Stimulated activated CD8-positive, alpha-beta memory T cell treated with anti-CD3 and anti-CD28 coated beads, Interleukin-4, amount 100 ng/mL, for 24 hours (primary cell): ENCODE measurements at places on chromosomes 16 and 17.

GRCh38 chr17:38534498-38534885 is 71.3 kb downstream of the SRCIN1 start:
- no peak for DNase-seq

- DNase-seq = no peak
Measured at GRCh38 chr16:82129881-82130280, 40.1 kb downstream of the MPHOSPH6 start.

DNA sequence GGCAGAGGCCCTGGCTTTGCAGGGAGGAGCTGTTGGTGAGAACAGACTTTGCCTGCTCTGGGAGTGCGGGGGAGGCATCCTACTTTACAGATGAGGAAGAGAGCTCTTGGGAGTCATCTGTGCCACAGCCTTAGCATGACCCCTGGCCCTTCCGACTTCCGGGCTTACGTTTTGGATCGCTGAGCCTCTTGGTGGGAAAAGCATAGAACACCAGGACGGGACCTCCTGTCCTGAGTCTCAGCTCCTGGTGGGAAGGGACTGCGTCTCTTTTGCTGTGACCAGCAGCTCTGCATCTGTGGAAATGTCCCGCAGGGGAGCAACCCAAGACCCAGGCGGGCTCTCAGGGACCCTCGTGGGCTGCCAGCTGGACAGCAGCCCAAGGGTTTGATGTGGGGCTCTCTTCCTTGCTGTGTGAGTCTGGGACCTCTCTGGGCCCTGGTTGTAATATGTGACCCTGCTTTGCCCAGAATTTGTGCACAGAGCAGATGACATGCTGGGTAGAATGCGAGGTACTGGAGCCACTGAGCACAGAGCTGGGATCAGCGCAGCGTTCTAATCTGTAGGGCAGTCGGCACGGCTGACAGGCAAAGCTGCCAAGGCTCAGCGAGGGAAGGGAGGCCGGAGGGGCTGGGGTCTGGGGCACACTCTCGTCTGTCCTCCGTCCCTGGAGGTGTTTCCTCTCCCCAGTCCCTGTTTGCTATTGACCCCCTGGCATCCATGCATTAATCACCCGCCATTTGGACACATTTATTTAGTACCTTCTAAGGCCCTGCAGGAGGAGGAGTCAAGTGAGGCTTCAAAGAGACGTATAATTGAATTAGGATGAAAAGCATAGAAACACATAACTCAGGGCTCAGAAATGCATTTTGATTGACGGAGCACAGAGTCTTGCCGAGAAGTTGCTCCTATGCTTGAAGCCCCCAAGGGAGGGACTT is 64.0 kb downstream of the NT5M start:
- DNase-seq = no peak

DNA sequence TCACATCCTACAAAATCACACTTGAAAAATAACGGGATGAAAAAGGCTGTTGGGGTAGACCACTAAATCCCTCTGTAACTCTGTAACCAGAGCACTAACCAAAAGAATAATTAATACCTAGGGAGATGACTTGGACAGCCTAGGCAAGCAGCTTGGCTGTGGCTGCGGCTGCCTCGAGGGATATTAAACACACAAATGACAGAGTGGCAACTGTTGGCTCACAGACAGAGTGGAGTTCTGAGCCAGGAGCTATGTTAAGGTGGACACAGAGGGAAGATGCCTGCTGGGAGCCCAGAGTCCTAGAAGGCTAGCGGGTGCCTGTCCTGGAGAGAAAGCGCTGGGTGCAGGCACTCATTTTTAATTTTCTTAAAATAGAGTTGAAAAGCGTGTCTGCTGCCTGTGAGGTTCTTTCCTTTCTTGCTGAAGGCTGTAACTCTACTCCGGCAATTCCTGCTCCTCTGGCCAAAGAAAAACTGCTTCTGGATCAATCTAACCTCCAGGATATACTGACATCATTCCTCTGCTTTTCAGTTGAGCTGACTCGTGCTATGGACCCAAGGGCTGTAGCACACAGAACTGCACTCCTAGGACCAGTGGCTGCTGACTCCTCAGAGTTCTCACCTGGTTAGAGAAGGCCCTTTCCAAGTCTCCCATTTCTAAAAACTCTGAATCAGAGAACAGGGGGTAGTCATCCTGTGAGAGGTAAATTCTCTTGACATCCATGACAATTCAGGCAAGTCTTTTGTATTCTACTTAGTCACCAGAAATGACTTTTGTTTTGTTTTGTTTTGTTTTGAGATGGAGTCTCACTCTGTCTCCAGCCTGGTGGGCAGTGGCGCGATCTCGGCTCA is 147.9 kb downstream of the STX8 start:
- DNase-seq = no peak

- DNase-seq = no peak
Measured at GRCh38 chr17:1060991-1061390, 64.1 kb downstream of the TIMM22 start.

GRCh38 chr17:74521701-74522201 is 9.5 kb downstream of the CD300LB start:
- no peak for DNase-seq

DNA sequence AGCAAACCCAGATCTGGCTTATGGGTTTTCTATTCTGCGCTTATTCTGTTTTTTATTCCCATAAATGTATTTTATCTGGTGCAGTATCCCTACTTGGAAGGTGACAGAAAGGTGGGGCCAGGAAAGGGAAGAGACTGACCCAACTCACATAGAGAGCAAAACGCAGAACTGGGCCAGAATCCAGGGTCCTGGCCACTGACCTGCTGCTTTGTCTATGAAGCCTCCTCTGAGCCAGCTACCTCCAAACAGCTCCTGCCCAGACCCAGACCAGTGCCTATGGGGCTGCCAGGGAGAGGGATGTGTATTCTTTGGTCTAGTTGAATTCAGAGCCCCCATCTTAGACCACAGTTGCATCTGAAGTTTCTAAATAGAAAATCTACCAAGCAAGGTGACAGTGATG is 36.4 kb upstream of the CES5A start:
- DNase-seq = no peak

DNA sequence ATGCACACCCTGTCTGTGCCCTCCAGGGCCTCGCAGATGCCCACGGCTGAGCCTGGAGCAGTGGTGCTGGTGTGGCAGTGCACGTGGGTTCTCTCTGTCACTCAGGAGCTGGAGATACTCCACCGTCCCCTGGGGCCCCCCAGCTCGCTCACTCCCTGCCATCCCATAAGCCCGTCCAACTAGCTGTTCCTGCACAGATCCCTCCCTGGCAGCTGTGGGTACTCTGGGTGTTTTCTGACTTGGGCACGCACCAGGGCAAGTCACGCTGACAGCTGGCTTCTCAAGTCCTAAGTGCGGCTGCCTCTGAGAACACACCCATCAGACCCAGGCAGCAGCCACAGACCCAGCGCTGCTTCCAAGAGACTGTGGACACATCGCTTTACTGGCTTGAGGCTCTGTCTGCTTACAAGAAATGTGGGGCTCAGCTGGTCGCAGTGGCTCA is 25.4 kb upstream of the ITGB4 start:
- no peak for DNase-seq

DNA sequence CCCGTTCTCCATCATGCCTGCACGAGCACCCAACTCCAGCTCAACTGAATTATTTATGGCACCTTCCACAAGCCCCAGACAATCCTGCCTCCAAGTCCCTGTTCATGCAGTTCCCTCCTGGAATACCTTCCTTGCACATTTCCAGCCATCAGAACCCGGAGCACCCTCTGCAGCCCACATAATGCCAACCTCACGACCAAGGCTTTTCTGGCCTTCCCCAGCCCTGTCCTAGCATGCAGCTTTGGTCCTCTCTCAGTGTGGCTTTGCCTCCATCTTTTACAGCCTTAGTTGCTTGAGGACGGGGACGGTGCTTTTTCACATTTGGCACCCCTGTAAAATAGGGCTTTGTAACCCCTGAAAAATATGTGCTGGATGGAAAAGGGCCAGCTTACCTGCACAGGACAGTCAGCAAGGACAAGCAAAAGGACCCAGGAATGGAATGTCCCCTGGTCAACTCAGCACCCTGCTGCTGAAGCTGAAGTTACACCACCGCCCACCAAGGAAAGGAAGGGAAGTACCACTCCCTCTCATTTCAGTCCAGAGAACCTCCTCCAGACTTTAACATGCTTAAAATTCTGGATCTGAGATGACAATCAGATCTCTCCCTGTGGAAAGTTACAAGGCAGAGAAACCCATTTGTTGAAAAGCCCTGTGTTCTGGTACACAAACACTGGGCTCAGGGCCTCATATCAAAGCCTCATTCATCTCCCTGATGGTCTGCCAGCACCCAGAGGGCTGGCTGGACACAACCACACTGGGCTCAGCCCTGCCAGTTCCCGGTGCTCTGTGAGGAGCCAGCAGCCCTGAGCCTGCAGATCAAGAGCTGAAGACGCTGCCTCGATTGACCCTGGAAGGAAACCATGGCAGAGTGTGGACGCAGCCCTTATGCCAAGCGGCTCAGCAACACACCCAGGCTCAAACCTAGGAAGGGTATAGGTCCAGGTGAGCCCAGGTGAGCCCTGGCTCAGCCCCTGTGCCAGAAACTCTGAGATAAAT is 2.9 kb downstream of the SLC39A11 start:
- no peak for DNase-seq

GRCh38 chr17:59683283-59683682 is 23.9 kb downstream of the PTRH2 start:
- DNase-seq = no peak

- no peak for DNase-seq
Measured at GRCh38 chr17:31841850-31842194, 17.2 kb downstream of the COPRS start.

DNA sequence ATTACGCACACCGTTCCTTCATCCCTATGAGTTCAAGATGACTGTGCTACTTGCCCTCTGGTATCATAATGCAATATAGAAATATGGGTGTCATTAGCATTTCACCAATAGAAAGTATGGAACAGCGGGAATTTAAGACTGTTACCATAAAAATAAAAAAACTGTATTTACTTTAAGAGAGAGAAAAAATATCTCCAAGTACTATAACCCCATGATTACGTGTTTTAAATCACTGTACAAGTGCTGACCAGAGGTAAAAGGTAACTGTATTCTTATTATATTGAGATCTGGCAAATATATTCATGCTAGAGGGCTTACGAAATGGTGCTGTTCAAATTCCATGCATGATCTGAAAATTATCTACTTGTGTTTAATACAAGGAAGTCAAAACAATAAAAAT is 5.2 kb downstream of the SDR42E1 start:
- DNase-seq = no peak

DNA sequence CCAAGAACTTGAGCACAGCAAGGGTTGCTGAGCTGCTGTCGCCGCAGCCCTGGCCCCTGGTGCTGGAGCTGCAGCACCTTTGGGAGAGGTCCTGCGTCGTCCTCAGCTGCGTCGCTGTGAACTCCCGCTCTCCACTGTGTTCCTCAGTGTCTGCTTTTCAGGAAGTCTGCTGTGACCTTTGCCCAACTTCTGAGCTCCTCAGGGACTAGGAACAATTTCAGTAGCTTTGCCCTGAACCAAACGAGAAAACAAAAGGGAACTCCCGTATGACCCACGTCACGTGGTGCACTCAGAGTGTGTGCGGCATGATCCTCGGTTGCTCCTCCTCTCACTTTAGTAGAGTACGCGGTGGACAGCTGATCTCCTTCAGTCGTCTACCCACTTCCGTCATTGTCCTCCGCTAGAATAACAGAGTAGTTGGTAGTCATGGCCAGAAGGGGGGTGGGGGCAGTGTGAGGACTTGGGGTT is 44.2 kb downstream of the WDR45B start:
- no peak for DNase-seq

- no peak for DNase-seq
Measured at GRCh38 chr16:2519711-2520080, 475 bp upstream of the AMDHD2 start.

DNA sequence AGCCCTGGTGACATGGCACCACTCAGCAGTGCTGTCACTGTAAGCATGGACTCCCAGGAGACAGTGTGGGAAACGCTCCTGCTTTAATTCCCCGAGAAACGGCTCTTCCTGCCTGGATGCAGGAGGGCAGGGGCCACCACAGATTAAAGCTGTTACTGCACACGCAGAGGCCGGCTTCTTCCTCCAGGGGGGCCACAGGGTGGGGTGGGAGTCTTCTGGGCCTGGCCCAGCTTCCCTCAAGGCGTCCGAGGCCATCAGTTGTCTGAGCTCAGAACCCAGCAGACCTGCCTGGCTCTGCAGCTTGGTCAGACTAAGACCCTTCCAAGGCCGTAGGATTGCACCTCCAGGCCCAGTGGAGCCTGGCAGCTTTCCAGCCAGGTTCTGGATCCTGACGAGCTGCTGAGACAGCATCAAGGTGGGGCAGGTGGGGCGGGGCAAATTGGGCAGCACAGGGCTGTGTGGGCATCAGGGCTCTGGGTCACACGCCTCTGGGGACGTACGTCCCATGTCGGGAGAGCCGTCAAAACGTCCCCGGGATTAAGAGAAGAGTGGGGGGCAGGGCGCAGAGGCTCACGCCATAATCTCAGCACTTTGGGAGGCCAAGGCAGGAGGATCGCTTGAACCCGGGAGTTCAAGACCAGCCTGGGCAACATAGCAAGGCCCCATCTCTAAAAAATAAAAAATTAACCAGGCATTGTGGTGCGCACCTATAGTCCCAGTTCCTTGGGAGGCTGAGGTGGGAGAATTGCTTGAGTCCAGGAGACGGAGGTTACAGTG is 5.0 kb upstream of the CAPN15 start:
- no peak for DNase-seq

DNA sequence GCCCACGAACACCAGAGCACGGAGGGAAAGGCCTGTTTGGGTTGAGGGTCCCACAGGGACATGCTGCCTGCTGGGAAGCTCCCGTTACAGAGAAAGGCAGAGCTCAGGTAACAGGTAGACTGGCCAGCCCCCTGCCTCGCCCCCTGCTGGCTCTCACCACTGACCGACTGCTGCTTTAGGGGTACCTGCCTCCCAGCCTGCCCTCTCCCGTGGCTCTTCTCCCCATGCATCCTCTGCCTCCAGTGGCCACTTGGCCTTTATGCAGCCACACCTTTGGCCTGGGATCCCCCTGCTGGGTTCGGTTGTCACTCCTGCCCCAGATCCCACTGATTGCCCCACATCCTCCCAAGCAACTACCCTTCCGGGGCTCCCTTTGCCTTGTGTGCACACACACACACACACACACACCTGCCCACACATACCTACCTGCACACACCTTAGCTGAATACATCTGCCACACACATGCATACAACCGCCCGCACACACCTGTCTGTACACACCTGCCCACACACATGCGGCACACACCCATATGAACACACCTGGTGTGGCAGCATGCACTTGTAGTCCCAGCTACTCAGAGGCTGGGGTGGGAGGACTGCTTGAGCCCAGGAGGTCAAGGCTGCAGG is 7.1 kb downstream of the MCRIP1 start:
- no peak for DNase-seq
